ENCODE measurements at places on chromosomes 12 and 14. TPM values are rescaled to one million over a fixed set of nuclear protein-coding genes. Genes with fewer than 3 reads are reported as not detected.
A peak's percentile ranks its signal among the peaks of the same experiment; 100 is the strongest.

GRCh38 chr12:66499000-66499399 lies 179.9 kb downstream of the GRIP1 start:
- DNase-seq = no peak

- DNase-seq = no peak
Observed at GRCh38 chr12:45914090-45914489, 76.3 kb downstream of the SCAF11 start.

DNA sequence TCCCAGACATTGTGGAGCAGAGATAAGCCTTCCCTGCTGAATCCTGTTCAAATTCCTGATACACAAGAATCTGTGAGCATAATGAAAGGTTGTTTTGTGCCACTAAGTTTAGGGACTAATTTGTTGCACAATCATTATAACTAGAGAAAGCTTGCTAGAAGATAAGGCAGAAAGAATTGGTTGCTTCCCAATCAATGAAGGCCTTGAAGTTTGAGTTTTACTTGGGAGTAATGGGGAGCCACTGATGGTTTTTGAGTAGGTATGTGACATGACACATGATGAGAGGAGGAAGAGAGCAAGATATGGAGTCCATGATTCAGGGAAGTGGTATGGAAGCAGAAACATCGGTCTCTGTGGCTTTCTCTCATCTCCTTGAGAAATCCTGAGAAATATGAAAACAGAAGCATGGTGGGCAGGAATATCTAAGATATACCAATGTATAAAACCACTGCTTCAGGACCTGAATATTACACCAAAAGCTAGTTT lies 13.3 kb upstream of the TCP11L2 start:
- DNase-seq = no peak

- DNase-seq = no peak
Observed at GRCh38 chr12:51915951-51916350, 8.6 kb downstream of the ACVRL1 start.

DNA sequence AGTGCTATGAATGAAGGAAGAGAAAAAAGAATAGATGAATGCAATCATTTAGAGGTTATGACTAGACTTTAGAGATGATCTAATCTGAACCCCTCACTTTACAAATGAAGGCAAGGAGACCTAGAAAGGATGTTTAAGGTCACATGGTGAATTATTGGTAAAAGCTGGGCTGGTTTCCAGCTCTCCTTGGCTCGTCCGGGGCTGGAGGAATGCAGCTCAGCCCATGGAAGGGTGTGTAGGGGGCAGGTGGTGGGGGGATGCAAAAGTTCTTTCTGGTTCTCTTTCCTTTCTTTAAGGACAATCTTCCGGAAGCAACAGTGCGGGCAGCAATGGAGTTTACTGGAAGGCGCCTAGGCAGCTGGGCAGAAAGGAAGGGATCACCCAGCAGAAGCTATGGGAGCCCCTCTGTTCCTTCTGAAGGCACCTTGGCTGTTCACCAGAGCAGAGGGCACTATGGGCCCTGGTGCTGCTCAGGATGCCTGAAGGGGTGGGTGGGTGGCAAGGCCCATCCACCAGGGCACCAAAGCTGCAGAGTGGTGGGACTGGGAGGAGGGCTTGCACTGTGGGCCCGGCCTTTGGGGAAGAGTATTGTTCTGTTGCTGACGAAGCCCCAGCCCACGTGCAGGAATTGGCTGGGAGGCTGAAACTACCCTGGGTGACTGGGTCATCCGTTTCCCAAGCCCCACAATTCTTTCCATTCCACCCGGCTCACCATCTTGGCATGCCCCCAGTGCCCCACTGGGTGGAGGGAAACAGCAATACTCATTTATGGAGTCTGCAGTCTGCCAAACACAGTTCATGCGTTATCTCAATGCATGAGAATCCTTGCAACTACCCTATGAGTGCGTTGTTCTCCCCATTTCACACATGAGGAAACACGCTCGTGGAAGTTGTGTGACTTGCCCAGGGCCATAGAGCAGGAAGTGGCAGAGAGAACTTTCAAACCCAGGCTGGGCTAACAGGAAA lies 78.2 kb downstream of the IRF2BPL start:
- no peak for DNase-seq

DNA sequence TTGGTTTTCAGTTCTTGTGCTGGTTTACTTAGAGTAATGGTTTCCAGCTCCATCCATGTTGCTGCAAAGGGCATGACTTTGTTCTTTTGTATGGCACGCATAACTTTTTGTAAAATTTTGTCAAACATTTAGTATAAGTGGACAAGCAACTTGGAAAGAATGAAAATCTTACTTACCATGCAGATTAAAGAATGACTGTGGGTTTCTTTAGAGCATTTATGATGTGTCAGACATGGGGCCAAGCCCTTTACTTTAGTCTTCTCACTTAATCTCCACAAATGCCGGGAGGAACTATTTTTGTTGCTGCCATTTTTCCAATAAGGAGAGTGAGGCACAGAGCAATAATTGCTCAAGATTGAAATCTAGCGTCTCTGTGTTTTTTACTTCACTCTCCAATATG lies 652.5 kb upstream of the TBX3 start:
- no peak for DNase-seq

- peak; percentile 91 for DNase-seq
Observed at GRCh38 chr12:58920102-58920960, at the start of gene LRIG3. Gene LRIG3, minus strand, starts transcription at chr12:58920504. Its CDS starts 269 bp downstream, at chr12:58920235.

DNA sequence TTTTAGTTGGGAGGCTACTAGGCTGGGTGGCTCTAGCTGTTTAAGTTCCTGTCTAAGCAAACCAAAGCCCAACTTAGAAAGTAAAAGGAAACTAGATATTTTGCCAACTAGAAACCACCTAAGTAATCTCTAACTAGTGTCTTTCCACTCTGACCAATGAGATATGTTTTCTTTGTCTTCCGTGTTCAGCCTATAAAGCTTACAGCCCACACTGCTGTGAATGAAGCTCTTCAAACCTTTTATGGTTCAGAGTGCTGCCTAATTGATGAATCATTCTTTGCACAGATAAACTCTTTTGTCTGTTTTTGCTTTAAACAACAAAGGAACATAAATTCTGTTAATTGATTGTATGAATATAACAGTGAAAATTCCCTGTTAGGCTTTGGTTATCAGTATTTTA lies 66.1 kb downstream of the FUT8 start:
- no peak for DNase-seq

DNA sequence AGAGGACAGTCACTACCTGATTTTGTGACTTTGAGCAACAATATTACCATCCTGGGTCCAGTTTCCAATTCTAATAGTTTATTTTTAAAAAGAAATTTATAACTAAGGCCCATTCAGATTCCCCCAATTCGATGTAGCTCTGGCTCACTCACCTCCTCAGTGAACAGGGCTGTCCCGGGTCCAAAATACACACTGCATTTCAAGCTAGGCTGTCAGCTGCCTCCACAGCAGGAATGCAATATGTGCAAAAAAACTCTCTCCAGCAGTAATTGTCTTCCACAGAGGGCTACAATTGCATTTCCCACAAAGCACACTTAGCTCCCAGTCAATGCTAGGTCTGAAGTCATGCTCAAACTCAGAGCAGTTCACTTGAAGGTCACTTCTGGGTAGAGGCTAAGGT lies 39.3 kb upstream of the ZNF641 start:
- no peak for DNase-seq

DNA sequence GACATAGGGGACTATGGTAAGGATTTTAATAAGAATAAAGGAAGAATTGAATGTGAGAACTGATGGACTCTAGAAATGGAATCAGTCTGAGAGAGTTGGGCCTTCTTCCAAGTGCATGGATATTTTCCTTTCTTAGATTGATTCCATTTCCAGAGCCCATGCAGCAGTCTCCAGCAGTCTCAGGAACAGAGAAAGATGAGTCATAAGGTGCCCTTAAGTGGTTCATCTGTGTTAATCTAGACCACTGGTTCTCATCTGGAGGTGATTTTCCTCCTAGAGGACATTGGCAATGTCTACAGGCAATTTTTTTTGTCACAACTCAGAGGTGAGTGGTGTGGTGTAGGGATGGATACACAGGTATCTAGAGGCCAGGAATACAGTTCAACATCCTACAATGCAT lies 25.9 kb downstream of the TRIM9 start:
- DNase-seq = no peak

Gene SERPINA3
- 5.5 TPM for total RNA-seq

Gene LRRC10
- total RNA-seq = not detected
